ENCODE measurements at places on chromosomes 13 and 19.

DNA sequence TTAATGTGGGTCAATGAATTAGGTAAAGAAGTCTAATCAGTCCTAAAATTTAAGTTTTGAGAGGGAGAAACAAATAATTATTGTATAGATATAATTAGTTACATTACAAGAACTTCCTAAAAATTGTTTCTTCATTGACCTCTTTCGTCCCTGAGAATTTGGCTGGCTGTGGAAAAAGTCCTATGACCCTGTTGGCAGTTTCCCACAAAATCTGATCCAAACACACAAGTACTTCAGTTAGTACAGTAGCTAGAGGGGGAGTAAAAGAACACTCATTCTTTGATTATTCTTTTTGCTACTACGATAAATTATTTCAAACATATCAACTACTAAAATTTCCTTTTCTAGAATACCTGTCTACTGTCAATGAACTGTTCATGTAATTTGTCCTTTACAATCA is 11.3 kb downstream of the POSTN start:
- DNase-seq, result no peak

DNA sequence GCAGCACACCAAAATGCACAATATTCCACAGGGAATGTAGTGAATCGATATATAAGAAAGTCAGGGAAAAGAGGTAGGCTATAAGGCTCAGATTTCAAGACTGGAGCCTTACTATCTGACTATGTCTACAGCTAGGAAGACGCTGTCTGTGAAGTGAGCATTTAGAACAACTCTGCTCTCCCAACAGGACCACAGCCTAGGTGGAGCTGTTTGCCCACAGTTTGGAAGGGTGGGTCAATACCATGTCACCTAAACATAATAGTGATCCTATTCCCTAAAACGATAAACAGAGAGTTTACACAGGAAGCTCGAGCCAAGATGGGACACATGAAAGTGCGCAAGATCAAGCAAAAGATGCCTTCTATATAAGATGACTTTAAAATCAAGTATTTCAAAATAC is 2486.0 kb upstream of the PCDH20 start:
- DNase-seq, result no peak

DNA sequence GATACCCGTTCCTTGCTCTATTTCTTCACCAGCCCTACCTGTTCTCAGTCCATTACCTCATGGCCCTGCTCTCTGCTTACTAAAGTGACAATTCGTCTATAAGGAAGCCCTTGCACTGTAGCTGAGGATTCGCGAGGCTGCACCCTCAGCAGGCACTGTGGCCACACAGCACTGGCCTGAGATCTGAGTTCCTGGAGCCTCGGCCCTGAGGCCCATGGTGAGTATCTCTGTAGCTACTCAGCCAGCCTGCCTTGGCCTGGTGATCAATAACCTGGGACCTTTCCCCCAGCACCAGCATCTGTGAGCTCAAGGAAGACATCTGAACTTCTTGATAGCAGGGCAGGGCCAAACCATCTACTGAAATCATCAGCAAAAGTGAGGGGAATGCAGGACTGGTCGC is 90.7 kb downstream of the RGCC start:
- DNase-seq, result no peak

- DNase-seq, result no peak
Observed at GRCh38 chr19:4988770-4989251, 19.9 kb downstream of the KDM4B start.

- DNase-seq, result no peak
Observed at GRCh38 chr19:2425622-2426581, 1.5 kb downstream of the TIMM13 start.

DNA sequence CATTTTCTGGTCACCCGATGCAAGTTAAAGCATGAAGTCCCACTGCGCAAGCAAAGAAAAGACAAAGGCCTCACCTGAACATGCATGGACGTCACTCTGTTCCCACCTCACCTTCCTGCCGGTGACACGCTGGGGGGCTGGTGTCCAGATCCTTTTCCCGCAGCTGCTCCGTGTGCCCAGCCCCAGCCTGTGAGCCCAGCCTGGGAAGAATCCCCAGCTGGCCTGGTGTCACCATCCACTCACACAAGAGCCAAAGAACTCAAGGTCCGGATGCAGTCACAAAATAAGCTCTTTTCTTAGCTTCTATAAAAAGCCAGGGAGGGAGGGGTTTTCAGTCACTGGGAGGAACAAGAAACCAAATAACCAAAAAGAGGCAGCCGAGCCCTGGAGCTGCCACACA is 249.9 kb downstream of the COL4A1 start:
- DNase-seq, result no peak

- DNase-seq, result no peak
Observed at GRCh38 chr13:99505814-99506269, 4.6 kb downstream of the TM9SF2 start.

DNA sequence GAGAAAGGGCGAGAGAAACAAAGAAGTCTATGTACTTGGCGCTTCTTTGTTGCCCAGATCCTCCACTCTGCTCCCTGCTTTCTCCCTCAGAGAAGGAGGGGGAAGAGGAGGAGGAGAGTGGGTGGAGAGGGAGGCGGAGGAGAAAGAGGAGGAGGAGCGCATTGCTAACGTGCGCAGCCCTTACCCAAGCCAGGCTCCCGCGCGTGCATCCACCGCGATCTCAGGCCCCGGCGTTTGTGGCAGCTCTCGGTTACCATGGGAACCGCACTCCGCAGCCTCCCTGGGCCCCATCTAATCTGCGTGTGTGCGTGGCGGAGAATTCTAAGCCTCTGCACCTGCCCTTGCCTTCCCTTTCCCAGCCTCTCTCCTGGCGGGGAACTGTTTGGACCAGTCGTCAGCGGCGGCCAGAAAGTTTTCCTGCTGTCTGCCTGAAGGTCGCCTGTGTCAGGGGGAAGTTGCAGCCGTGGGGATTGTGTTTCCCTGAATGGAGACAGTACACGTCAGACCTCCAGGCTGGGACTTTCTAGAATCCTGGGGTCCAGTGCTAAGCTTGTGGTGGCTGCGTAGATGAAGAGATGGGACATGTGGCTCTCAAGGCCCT is at the start of gene ERICH6B:
TSS of gene ERICH6B (minus strand) at position 239 of the 601 bp plus-strand sequence. CDS start 18,734 bp downstream, outside the sequence.
- DNase-seq, result peak; percentile 2

DNA sequence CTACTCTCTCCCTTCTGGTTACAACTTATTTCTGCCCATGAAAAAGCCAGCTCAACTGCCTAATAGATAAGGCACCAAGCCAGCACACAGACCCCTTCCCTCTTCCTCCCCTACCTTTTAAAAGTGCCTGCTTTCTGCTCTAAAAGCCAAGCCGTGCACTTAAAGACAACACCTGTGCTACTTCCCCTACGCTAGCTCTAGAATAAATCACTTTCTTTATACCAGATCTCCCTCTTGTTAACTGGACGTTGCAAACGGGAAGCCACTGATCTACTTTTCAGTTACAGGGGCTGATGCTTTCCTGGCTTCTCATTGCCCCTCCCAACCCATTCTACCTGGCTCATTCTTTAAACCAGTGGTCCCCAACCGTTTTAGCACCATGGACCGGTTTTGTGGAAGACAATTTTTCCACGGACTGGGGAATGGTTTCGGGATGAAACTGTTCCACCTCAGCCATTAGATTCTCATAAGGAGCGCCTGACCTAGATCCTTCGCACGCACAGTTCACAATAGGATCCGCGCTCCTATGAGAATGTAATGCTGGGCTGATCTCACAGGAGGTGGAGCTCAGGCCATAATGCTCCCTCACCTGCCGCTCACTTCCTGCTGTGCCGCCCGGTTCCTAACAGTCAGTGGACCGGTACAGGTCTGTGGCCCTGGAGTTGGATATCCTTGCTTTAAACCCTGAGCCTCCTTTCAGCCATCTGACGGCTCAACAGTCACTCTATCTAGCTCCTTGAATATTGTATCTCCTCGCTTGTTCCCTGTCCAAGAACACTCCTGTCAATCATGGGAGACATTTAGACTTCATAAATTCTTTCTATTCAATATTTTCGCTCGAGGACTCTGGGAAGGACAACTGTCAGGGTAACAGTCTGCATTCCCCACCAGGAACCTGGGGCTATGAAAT is 841 bp upstream of the ZNF223 start:
- DNase-seq, result peak; percentile 18

- DNase-seq, result no peak
Observed at GRCh38 chr19:3381701-3382372, 15.5 kb downstream of the NFIC start.

DNA sequence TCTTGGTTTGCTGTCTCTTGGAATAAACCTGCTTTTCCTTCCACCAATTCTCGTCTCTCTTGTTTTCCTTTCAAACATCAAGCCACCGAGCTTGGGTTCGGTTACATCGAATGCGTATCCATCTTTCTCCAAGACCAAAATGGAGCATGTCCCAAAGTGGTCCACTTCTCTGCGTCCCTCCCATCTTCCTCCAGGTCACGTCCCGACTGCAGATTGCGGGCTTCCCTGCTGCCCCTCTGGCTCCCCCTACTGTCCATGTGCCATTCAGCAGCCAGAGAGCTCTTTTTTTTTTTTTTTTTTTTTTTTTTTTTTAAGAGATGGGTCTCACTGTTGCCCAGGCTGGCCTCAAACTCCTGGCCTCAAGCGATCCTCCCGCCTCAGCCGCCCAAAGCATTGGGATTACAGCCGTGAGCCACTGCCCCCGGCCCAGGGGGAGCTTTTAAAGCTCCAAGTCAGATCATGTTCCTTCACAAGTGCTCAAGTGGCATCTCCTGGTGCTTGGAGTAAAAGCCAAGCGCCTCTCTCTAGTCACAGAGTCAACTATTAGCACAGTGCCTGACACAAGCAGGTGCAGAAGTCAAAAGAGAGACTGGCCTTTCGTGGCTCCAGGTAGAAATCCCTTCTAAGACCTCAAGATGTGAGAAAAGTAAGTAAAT is 10.0 kb downstream of the COL5A3 start:
- peak; percentile 43 for DNase-seq

GRCh38 chr13:39419876-39420275 is 183.1 kb downstream of the LHFPL6 start:
- DNase-seq, result no peak

- DNase-seq, result no peak
Observed at GRCh38 chr19:33280351-33280921, 21.9 kb downstream of the CEBPA start.

DNA sequence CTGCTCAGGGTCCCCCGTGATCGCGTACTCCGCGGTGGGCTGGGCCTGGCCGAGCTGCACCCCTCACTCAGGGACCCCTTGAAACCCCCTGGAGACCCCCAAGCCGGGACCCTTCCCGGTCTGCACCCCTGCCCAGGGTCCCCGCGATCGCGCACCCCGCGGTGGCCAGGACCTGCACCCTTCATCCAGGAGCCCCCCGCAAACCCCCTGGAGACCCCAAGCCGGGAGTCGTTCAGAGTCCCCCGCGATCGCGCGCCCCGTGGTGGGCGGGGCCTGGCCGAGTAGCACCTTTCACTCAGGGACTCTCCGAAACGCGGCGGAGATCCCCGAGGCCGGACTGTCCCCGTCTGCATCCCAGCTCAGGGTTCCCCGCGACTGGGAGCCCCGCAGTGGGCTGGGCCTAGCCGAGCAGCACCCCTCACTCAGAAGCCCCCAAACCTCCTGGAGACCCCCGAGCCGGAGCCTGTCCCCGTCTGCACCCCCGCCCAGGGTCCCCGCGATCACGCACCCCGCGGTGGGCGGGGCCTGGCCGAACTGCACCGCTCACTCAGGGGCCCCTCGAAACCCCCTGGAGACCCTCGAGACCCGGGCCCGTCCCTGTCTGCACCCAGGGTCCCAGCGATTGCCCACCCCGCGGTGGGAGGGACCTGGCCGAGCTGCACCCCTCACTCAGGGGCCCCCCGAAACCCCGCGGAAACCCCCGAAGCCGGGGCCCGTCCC is 748 bp downstream of the LMNB2 start:
- peak; percentile 50 for DNase-seq

- DNase-seq, result no peak
Observed at GRCh38 chr19:49152119-49152550, 3.1 kb downstream of the HRC start.

DNA sequence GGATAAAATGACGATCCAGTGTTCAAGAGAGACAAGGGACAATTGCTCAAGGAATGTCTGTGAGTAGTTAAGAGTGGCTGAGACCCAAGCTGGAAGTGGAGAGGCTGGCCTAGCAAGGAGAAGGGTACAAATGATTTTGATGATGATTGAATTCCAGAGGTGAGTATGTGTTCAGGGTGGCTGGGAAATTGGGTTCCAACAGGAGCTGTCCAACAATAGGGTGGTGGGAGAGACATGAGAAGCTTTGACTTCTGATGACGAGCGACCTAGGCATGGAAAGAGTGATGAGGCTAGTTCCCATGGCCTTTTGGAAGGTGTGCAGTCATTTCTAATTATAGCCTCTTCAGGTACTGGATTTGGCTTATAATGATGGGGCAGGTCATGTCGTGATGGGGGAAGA is 29.1 kb upstream of the DCLK1 start:
- DNase-seq, result no peak

DNA sequence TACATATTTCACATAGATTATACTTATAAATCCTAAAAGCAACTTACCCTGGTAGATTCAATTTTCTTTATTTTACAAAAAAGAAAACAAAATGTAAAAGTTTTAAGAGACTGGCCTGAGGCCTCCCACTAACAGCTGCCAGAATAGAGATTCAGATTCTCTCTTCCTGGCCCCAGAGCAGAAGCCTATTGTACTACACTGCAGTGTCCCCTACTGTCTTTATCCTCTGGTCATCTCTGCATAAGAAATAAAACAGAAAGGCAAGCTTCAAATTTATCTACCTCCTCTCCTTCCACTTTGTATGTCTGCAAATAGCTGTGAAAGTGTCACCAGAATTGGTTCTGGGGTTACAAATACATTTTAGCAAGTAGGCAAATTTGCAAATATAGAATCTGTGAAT is 1004.1 kb upstream of the PCDH9 start:
- DNase-seq, result no peak

- no peak for DNase-seq
Observed at GRCh38 chr19:29641597-29641996, 23.7 kb upstream of the PLEKHF1 start.

- DNase-seq, result no peak
Observed at GRCh38 chr19:57803265-57803593, 11.5 kb downstream of the ZNF552 start.

- no peak for DNase-seq
Observed at GRCh38 chr13:113667771-113668490, 912 bp downstream of the GRK1 start.

DNA sequence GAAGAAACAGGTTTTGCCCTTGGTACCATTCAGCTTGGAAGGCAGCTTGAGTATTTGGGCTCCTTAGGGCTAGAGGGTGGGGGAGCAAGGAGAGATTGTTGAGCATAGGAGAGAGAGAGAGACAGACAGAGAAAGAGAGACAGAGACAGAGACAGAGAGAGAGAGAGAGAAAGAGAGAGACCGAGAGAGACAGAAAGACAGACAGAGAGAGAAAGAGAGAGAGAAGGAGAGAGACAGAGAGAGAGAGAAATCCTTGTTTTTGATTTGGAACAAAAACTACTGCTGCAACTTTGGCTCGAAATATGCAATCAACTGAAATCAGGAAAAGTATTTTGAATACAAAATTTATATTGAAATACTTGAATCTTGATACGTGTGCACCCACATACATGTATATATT is 85.8 kb upstream of the ZNF536 start:
- no peak for DNase-seq

All from CD4-positive, alpha-beta T cell treated with Interferon gamma for 1 hour (primary cell).